NCI-H1930 (cell line): ENCODE measurements at places on chromosomes 1 and 21.

- DNase-seq: no peak
Measured at GRCh38 chr1:66834926-66835325, 33.9 kb upstream of the INSL5 start.

- DNase-seq: no peak
Measured at GRCh38 chr1:69569175-69569541, 1.4 kb downstream of the LRRC7 start.

DNA sequence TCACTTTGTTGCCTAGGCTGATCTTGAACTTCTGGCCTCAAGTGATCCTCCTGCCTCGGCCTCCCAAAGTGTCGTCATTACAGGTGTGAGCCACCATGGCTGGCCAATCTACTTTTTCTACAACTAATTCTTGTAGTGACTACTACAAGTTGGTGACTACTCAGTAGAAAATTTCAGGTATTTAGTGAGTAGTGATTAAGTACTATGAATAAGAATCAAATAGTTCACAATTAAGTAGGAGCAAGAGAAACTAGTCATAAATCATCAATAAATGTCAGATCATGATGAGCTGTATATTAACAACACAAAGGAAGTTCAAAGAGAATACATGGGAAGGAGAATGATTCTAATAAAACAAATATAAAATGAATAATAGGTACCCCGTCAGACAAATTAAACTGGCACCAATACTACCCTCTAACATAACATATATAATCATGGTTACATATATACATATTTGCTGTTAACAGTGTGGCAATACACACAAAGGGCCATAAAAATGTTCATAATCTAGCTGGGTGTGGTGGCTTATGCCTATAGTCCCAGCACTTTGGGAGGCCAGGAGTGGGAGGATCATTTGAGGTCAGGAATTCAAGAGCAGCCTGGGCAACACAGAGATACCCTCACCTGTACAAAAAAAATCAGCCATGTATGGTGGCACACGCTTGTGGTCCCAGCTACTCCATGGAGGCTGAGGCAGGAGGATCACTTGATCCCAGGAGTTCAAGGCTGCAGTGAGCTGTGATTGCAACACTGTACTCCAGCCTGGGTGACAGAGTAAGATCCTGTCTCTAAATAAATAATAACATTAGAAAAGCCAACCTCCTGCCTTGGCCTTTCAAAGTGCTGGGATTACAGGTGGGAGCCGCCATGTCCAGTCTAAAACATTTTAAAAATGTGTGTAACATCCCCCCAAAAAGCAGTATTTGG is 19.1 kb downstream of the YY1AP1 start:
- no peak for DNase-seq

DNA sequence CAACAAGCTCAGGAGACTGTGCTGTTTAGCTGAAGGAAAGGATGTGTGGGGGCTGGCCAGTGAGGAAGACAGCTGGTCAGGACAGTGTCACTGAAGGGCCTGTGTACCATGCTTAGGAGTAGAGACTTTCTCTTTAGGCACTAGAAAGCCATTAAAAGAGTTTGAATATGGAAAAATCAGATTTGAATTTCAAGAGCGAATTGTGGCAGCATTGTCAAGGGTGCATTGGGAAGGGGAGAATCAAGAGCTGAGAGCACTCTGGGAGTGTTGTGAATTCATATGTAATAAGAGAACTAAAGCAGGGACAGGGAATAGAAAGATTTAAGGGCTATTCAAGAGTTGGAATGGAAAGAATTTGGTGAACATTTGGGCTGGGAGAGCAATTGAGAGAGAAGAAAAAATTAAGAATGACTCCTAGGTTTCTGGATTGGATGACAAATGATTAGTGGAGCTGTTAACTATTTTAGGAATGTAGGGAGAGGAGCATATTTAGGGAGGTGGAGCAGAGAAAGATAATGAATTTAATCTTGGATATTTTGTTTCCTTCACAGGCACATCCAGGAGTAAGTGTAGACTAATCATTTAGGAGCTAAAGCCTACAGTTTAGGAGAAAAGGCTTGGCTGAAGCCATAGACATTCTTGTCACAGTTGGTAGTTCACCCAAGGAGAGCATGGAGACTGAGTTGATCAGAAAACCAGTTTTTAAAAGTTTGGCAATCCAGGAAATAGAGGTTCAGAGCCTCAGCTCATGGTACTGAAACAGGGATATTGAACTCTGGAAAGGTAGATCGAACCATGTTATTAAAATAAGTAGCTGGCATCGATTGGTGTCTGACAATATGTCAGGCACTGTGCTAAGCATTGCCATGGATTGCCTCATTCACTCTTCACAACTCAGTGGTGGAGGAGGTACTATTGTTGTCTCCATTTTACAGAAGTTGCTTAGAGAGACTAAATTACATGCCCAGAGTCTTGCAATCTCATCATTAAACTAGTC is 23.1 kb upstream of the TOR3A start:
- DNase-seq: no peak

DNA sequence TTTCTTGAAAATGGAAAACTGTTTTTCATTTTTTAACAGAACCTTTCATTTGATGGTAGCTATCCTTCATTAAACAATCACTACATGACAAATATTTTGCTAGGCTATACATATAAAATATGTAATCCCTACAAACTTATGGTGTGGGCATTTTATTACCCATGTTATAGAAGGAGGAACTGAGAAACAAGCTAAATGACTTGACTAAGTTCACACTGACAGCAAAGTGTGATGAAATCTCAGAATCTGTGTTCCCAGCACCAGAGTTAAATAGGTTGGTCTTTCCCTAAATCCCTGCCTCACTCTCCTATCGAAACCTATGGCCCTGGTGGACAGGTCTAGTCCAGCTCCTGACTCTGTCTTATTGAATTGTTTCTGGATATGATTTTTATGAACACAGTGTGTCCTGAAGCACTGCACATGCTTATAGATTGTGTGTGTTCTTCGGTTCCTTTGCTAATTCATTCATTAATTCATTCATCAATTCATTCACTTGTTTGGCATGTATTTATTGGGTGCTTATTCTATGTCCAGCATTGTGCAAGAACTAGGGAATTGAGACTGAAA is 301.0 kb downstream of the GRIK1 start:
- DNase-seq: no peak

- no peak for DNase-seq
Measured at GRCh38 chr1:83854456-83854855, 144.5 kb downstream of the TTLL7 start.

DNA sequence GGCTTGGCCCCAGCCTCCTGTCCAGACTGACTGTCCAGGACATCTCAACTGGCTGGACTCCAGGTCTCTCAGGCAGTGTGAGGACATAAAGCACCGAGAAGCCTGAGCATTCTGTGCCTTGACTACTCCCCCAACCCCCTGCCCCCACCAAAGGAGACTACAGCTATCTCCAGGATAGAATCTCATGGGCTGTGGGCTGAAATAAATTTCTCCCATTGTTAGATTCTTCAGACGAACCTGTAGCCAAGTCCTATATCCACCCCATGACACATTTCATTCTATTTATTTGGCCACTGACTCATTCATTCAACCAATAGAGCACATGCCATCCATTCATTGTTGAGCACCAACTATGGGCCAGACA is 11.4 kb downstream of the VWA5B1 start:
- DNase-seq: no peak

- DNase-seq: no peak
Measured at GRCh38 chr1:214321705-214322453, 40.9 kb downstream of the SMYD2 start.

DNA sequence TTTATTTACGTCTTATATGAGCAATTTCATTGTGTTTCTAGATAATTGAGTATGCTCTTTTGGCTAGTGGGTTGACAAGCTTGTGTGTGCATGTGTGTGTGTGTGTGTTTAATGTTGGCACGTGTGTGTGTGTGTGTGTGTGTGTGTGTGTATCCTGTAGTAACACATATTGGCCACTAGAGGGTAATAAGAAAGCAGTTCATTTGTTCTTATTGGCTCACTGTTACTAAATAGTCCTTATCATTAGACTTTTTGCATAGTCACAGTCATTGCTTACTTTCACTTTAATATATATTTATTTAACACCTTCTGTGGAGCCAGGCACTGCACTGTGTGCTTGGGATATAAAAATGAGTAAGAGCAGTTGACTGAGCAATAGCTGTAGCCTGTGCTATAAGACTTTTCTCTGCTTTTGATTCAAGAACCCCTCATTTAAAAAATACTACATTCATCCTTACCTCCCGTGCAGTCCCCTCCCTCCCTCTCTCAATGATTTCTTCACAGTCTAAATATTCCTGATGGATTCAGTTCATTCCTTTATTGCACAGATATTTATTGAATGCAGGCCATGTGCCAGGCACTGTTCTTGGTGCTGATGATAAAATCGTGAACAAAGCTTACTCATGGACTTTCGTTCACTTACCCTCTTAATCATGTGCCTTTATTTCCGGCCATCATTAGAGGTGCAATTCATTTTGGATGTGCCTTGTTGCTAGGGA is 96.7 kb downstream of the DYRK1A start:
- DNase-seq: no peak

- DNase-seq: peak; percentile 28
Measured at GRCh38 chr1:10941891-10942541, 70.4 kb upstream of the TARDBP start.

- DNase-seq: no peak
Measured at GRCh38 chr1:10835421-10835820, 39.0 kb upstream of the CASZ1 start.

GRCh38 chr1:172883387-172883791 is 167.4 kb downstream of the TNFSF18 start:
- no peak for DNase-seq

- DNase-seq: no peak
Measured at GRCh38 chr21:35044770-35045541, 4.1 kb downstream of the RUNX1 start.

GRCh38 chr1:204723131-204723787 is 37.7 kb upstream of the LRRN2 start:
- DNase-seq: no peak

DNA sequence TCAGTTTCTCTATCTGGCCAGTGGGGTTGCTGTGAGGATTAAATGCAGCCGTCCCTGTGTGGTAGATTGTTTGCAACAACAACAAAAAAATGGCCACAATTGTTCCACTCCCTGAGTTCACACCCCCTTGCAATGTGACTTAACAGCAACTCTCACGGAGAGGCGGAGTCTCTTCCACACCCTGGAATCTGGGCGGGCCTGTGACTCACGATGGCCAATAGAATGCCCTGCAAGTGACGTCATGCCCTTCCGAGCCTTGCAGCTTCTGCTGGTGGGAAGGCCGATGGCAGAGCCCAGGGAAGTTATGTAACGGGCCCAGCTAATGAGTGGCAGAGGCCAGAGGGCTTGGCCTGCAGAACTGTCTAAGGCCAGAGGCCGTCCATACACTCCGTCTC is 87.9 kb downstream of the RIPK4 start:
- no peak for DNase-seq

DNA sequence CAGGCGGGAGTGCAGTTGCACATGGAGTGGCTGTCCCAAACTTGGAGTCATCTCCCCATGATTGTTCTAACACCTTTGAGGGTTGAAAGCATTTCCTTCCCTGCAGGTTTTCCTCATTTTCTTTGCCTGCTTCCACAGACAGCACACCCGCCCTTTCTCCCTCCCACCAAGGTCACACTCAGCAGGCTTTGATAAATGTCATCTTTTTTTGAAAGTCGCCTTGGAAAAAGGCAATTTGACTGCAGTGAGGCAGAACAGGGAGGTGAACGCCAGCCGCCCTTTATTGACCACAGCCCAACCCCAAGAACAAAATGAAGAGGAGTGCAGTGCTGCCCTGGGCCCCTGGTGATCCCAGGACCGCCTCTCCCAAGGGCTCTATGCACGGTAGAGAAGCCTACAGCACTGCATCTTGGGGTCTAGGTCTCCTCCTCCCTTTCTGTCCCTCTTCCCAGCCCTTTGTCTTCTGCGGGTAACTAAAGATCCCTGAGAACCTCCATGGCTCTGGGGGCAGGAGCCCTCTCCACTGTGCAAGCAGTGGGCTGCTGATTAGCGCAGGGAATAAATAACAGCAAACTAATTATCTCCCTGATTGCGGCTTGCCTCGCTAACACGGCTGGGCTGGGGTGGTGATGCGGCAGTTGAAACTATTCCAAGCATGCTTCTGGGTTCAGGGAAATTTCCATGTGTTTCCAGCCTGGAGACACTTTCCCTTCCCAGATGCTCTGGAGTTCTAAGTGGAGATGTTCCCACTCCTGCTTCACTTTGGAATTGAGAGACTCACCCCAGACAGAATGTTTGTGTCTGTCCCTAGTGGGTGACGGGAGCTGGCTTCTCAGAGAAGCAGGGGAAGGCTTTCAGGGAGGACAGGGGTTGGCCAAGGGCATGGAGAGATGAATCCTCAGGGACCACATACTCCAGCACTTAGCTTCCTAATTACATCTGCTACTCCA is 11.8 kb upstream of the AMIGO1 start:
- DNase-seq: no peak

GRCh38 chr1:97047421-97047793 is 325.8 kb downstream of the PTBP2 start:
- no peak for DNase-seq

GRCh38 chr1:247453245-247453644 is 4.7 kb downstream of the OR2B11 start:
- no peak for DNase-seq

DNA sequence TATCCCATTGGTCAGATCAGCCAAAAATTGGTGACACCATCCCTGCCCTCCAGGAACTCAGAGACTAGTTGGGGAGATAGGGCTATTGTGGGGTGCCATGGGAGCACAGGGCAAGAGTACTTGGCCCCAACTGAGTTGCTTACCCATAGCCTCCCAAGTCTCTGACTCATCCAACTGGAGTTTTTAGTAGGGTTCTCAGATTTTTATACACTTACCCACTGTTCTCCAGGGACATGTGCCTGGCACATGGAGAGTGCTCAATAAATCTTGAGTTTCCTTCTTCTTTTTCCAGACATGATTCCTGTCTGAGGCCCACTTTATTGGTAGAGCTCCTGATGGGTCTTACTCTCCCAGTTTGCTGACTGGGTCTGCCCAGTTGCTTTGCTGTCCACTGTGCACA is 56.7 kb downstream of the OVGP1 start:
- DNase-seq: no peak

GRCh38 chr1:47191940-47192457 is 2.2 kb upstream of the PDZK1IP1 start:
- no peak for DNase-seq

GRCh38 chr1:39462074-39462473 is 29.4 kb upstream of the BMP8A start:
- no peak for DNase-seq

GRCh38 chr21:35824136-35824535 is 236.2 kb downstream of the SETD4 start:
- no peak for DNase-seq

DNA sequence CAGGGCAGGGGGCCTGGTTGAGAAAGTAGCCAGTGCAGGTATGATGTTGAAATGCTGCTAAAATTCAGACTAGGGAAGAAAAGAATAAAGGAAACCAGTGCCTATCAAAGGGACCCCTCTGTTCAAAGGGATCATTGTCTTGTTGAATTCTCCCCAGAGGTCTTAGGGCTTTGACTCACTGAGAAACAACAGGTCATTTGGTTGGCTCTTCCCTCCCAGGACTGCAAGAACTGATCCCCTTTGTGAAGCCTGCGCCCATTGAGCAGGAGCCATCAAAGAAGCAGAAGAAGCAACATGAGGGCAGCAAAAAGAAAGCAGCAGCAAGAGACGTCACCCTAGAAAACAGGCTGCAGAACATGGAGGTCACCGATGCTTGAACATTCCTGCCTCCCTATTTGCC is 11.8 kb upstream of the CELSR2 start:
- no peak for DNase-seq

- DNase-seq: no peak
Measured at GRCh38 chr21:42841156-42841915, 38.0 kb downstream of the WDR4 start.
